Stimulated activated CD8-positive, alpha-beta memory T cell treated with anti-CD3 and anti-CD28 coated beads, Interleukin-12 subunit alpha, Interleukin-12 subunit beta, amount 100 ng/mL, for 4 hours (primary cell): ENCODE measurements at places on chromosomes 3 and 15.

- no peak for DNase-seq
Observed at GRCh38 chr15:97045666-97046421, 715.3 kb downstream of the NR2F2 start.

GRCh38 chr15:85542895-85543331 is 162.5 kb downstream of the AKAP13 start:
- DNase-seq = no peak

GRCh38 chr3:25781145-25781757 is 2.0 kb downstream of the NGLY1 start:
- DNase-seq = no peak

- DNase-seq = no peak
Observed at GRCh38 chr3:46918634-46919033, 41.1 kb downstream of the PTH1R start.

DNA sequence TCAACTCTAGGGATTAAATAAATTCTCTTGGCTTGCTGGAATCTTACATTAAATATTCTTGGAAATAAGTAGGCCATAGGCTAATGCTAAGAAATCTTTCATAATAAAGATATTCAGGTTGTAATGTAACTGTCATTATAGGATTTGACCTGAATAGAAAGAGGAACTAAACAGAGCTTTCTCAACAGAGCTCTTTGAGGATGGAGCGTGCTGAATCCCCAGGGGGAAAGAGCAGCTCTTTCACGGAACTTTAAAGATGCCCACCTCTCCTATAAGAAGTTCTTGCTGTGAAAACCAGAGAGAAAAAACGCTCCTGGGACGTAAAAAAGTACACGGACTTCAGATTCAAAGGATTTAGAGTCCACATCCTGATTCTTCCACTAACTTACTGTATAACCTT is 77.9 kb downstream of the NTRK3 start:
- no peak for DNase-seq

GRCh38 chr3:113211330-113212149 is at the start of gene BOC:
Gene BOC (plus strand): TSS chr3:113211557. CDS start chr3:113249803, 38,246 bp downstream.
- DNase-seq = no peak

GRCh38 chr3:14553871-14554270 is 13.7 kb upstream of the GRIP2 start:
- no peak for DNase-seq

- DNase-seq = no peak
Observed at GRCh38 chr3:189311521-189311920, 139.8 kb downstream of the TPRG1 start.

- peak; percentile 22 for DNase-seq
Observed at GRCh38 chr3:53030619-53031449, 15.0 kb downstream of the SFMBT1 start.

DNA sequence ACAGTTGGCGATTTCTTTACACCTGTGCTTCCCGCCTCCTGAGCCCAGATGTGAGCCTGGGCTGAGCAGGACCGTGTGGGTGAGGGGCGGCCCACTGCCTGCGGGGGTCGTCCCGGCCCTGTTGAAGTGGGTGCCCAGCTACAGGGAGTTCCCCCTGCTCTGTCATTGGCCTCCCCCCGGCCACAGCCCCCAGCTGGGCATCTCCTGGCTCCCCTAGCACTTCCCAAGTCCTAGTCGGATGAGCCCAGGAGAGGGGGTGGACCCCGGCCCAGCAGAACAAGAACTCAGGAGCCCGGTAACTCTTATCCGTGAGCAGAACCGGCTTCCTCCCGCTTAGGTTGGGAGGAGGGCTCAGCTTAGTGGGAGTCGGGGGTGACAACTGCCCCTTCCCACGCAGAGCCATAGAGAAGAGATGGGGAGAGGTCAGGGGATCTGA is 757 bp downstream of the PAQR5 start:
- no peak for DNase-seq

DNA sequence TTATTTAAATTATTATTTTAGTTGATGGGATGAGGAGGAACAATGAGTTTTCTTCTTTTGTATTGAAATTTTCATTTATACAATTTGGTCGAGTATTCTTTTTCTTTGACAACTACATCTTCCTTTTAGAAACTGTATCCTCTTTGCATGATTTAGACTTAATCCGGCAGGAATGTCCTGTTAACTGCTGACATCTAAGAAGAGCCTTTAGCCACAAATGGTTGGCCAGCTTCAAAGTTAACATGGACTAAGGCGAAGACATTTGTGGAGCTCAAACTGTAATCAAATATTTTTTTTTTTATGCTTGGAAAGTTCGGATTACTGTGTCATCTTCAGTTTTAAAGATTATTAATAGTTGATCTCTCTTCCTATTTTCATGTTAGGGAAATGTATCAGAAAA is 43.2 kb downstream of the RIOX2 start:
- DNase-seq = no peak

DNA sequence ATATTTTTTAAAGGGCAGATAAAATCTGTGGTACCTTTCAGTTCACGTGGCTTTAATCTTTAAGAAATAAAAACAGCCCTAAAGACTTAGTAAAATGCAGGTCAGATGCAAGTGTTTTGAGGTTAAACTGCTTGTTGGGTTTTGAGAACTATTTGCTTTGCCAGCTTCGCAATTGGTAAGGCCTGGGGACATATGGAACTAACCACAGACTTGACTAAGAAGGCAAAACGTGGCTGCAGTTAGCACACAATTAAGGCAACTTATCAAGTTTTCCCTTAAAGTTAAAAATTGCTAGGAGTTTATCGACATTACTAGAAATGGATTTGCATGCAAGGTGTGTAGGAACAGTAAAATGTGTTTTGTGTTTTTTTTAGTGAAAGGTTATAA is 206.9 kb downstream of the ZNF385D start:
- no peak for DNase-seq

- no peak for DNase-seq
Observed at GRCh38 chr3:65808407-65808806, 230.3 kb downstream of the MAGI1 start.

- DNase-seq = no peak
Observed at GRCh38 chr3:146160964-146161662, at the start of gene PLOD2. Gene PLOD2 (minus strand): TSS chr3:146161184. CDS start chr3:146160989, 195 bp downstream.

GRCh38 chr15:95883064-95883463 is 447.4 kb upstream of the NR2F2 start:
- DNase-seq = no peak

- DNase-seq = no peak
Observed at GRCh38 chr3:117524890-117525289, 815.3 kb downstream of the TUSC7 start.

GRCh38 chr15:83581381-83581780 is 72.5 kb upstream of the ADAMTSL3 start:
- DNase-seq = no peak

DNA sequence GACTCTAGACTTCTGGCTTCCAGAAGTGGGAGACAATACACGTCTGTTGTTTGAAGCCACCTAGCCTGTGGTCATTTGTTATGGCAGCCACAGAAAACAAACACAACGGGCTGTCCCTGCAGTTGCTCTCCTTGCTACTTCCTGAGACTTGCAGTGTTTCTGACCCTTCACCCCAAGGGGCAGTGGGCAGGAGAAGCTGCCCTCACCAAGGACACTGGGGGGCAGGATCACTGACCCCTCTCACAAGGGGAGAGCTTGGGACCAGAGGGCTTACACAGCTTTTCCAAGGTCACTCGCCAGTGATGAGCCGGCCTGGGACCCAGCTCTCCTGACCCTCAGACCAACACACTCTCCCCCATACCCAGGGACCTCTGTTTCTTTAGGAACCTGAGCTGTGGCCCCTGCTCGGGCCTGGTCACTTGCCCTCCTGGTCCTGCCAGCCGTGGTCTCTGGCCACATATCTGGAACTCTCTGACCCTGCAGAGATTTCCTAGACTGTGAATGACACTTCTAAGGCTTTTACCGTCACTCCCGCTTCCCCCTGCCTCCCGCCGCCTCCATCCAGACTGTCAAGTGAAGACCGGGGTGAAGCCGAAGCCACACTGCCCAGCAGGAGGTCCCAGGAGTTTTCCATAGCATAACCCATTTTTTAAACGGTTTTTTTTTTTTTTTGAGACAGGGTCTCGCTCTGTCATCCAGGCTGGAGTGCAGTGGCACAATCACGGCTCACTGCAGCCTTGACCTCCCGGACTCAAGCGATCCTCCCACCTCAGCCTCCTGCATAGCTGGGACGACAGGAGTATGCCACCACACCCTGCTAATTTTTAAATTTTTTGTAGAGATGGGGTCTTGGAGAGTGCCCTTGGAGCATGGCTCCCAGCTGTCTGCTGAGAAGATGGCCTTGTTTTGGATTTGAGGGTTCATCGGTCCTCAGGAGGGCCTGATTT is 4.4 kb downstream of the ATP2B2 start:
- DNase-seq = no peak

DNA sequence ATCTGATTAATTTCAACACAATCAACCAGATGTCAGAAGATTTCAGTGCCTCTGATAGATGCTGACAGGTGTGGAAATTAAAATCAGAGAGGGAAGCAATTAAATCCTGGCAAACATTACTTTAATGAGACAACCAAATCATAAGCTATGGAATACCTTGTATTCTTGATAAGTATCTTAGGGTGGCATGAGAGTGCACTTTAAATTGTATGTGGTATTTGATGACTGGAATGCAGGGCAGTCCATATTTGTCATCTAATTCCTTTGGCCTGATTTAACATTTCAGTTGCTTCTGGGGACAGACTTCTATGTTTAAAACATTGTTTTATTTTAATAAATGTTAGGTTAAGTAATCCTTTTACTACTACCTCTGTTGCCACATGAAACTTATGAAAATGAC is 184.1 kb downstream of the LPP start:
- no peak for DNase-seq
